ENCODE measurements at places on chromosomes 13 and 19.
A peak's percentile ranks its signal among the peaks of the same experiment; 100 is the strongest.

DNA sequence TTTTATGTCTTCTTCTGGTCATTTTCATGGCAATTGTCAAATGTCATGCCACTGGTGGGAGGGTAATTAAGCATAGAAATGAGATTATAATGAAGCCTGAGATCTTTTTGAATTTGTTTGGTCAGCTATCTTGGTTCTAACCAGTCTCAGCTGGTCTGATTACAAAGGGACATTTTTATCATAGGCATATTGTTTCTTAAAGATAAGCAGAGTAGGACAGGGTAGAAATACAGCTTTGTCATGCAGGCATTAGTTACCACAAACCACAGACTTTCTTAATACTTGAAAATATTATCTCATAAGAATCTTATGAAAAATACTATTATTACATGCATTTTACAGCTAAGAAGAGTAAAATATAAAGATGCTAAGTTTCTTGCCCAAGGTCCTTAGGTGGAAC lies 1761.5 kb downstream of the PCDH9 start:
- no peak for DNase-seq

GRCh38 chr13:50055454-50055853 lies 40.2 kb downstream of the KCNRG start:
- DNase-seq, result no peak

GRCh38 chr13:35694031-35694430 lies 217.5 kb upstream of the MAB21L1 start:
- DNase-seq, result no peak

DNA sequence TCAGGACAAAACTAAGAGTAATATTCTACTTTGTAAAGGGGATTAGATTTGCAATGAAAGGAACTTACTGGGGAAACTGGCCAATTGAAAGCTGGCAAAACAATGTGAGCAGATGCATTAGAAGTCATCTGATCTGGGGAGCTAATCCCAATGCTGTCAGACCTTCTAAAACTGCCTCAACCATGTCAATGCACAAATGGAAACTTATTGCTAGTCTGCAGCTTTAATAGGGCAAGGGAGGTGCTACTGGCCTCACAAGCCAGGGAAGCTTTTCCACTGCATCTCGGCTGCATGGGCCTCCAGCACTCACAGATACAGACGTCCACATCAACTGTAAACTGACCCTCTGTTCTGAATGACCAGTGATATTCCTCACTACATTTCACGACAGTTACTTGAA lies 154.2 kb downstream of the LHFPL6 start:
- DNase-seq, result peak; percentile 75

- no peak for DNase-seq
Measured at GRCh38 chr13:45149964-45150363, 29.7 kb downstream of the GTF2F2 start.

- no peak for DNase-seq
Measured at GRCh38 chr13:100636004-100636403, 38.6 kb downstream of the TMTC4 start.

- peak; percentile 61 for DNase-seq
Measured at GRCh38 chr19:14118165-14119051, 846 bp upstream of the PRKACA start.
